ENCODE measurements at places on chromosomes 11 and 22.

GRCh38 chr22:48398181-48398905 lies 1429.3 kb downstream of the BRD1 start:
- DNase-seq, result no peak

GRCh38 chr11:117295438-117296137 lies 4.4 kb downstream of the BACE1-AS start:
- DNase-seq, result no peak

GRCh38 chr11:133943950-133944698 lies 12.6 kb downstream of the IGSF9B start:
- no peak for DNase-seq

DNA sequence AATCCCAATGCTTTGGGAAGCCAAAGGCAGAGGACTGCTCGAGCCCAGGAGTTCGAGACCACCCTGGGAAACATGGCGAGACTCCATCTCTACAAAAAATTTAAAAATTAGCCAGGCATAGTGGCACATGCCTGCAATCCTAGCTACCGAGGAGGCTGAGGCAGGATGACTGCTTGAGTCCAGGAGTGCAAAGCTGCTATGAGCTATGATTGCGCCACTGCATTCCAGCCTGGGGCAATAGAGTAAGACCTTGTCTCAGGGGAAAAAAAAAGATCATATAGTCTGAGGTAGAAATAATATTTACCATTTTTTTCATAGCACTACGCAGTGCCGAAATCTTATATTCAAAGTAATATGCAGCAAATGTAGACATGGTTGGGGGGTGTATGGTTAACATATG lies 47.8 kb downstream of the MRTFA start:
- no peak for DNase-seq

- DNase-seq, result no peak
Observed at GRCh38 chr11:39570526-39570925, 1888.9 kb downstream of the LRRC4C start.

DNA sequence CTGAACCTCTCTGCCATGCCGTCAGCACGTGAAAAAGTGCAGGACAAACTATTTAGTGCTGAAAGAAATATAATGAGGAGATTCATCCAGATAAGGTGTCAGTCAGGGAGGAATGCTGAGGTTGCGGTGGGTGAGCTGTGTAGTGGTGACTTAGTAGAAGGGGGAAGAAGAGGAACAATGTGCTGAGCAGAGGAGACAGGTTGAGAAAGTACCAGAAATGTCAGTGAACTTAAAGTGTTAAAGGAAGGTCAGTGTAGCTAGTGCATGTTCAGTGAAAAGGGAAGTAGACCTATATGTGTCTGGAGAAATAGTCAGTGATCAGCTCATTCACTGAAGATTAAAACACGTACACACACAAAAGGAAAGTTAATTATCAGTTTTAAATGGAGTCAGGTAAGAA lies 237.6 kb upstream of the CCDC179 start:
- no peak for DNase-seq

All from memory B cell (primary cell).